Right hindlimb (tissue), 1 donor: ENCODE measurements at places on chromosomes 4 and X.

DNA sequence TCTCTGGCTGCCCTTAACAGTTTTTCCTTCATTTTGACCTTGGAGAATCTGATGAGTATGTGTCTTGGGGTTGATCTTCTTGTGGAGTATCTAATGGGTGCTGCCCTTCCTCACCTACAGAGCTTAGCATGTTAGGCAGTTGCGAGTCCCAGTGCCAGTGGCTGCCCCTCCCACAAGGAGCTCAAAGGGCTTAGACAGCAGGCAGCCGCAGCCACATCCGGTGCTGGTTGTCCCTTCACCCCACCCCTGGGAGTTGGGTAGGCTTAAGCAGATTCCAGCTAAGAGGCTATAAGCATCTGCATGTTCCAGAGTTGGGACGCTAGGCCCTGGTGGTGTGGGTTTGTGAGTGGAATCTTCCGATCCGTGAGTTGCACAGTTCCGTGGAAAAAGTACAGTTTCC is 322.1 kb upstream of the ARX start:
- no peak for DNase-seq

DNA sequence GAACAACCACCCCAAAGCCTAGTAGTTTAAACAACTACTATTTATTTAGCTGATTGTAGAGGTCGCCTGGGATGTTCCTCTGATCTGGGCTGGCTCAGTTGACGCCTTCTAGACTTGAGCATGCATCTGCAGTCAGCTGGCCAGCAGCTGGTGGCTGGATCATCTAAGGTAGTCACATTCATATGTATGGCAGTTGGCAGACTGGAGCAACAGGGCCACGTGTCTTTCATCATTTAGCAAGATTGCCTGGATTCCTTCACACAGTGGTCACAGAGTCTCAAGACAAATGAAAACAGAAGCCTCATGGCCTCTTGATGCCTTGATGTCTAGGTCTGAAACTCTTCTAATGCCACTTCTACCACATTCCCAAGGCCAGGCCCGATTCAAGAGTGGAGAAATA is 220.6 kb upstream of the S100G start:
- DNase-seq, result no peak

DNA sequence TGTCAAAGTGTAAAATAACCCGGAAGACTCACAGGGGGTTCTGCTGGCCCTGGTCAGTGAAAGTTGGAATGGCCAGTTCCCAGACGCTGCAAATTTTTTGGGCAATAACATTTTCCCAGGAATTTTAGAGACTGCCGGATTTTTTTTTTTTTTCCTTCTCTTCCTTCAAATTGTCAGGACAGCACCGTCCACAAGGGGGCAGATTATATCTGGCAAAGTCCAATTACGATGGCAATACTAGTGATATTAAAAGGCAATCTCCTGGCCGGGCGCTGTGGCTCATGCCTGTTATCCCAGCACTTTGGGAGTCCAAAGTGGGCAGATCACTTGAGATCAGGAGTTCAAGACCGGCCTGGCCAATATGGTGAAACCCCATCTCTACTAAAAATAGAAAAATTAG is 20.5 kb downstream of the SLC25A5 start:
- DNase-seq, result no peak

DNA sequence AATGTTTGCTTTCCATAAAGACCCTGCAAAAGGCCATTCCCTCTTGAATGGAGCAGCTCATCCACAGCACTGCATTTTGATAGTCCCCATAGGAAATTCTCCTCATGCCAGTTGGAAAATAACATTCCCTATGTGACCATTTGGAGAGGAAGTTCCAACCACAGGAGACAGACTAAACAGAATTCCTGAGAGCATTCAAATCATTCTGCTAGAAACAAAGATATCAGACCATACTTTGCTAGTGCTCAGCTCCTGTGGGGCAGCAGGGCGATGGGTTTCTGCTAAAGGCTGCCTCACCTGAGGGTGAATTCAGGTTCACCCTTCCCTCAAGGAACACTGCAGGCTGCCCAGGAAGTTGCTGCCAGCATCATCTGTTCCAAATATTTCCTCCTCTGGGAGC is 58.8 kb downstream of the LNX1 start:
- no peak for DNase-seq

GRCh38 chrX:97740886-97741285 is 857.2 kb downstream of the RPA4 start:
- no peak for DNase-seq

- DNase-seq, result no peak
These were observed 10.7 kb upstream of the EPGN start for GRCh38 chr4:74297539-74297938.

GRCh38 chr4:186400676-186401075 is 134.7 kb downstream of the F11 start:
- DNase-seq, result no peak

DNA sequence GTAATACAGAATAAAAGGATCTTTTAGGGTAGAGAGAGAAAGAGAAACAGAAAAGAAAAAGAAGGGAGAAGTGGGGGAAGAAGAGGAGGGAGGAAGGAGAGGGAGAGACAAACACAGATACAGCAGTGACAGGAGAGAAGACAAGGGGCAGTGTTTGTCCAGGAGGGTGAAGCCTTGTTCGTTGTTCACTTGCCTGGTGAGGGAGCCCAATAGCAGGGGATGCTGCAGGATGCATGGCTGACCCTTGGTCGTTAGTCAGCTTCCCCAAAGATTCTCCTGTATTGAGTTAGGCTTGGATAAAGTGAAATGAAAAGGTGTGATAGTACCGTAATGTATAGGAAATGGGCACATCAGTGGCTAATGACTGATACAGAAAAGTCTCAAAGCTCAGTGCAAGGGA is 403.7 kb downstream of the IL15 start:
- DNase-seq, result no peak

- DNase-seq, result no peak
These were observed 206.3 kb upstream of the TBL1X start for GRCh38 chrX:9258421-9259104.
